ENCODE measurements at places on chromosomes 2 and 18.

DNA sequence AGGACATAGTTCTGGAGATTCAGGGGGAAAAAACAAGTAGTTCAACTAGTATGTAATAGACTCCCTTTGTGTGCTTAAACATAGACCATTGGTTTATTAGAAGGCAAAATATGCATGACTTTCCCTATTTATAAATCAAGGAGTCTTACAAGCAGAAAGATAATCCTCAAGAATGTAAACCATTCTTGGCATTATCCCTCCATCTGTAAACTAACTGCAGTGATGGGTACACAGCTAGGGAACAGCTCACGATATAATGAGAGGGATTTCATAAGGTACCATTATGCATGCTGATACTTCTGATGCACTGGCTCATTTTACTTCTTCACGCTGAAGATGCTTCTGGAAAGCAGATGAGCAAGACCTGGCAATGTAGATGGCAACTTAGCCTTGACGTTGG lies 878 bp downstream of the FBXO15 start:
- DNase-seq: no peak

- no peak for DNase-seq
Observed at GRCh38 chr2:230899786-230900185, 25.3 kb downstream of the GPR55 start.

DNA sequence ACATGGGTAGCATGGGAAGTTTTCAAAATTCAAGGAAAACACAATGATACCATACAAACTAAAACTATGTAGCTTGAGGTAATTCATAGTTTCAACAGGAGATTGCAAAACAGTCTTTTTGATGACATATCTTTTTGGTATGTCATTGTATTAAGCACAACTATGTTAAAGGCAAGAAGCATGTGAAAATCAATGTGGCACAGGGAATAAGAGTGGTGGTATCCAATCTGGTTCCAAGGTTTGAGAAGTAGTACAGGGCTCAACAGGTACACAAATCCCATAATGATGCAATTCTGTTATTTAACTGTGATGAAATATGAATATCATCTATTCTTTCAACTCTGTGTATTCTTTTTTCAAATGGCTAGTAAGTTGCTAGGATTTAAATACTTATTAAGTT lies 16.4 kb upstream of the DLX2 start:
- DNase-seq: no peak

DNA sequence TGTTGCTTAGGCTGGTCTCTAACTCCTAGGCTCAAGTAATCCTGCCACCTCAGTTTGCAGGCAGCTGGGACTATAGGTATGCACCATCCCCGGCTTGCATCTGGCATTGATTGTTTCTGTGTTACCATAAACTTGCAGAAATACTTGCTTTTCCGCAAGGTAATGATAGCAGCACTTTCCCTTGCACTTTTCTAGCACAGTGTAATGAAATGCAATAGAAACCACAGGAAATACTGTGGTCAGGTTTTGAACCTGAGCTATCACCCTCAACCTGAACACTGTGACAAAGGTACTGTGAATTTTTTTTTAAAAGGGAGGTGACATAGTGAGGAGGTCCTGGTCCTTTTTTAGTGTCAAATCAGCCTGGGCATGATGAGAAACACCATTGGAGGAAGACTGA lies 38.3 kb downstream of the DHRS9 start:
- DNase-seq: no peak
